Transverse colon (tissue), 4 donors: ENCODE measurements at places on chromosomes 4 and X. TPM values are rescaled to one million over a fixed set of nuclear protein-coding genes. Genes with fewer than 3 reads are reported as not detected.

Gene ZFYVE28
- 110 TPM for total RNA-seq

Gene TMEM150C
- total RNA-seq, result not detected

DNA sequence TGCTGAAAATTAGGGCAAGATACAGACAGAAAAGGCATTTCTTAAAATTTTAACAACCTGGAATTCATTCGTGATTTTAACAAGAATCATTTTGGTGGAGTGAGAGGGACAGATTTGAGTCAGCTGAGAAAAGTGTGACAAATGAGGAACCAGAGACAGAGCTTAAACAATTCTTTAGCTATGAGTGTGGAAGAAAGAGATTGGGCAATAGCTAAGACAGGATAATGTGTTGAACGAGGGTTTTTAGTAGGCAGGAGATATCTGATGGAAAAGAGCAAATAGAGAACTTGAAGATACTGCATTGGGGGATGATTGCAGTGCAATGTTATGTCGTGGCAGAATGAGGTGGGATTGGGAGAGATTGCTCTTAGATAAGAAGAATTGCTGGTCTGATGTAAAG, 164.2 kb upstream of the SPRY1 start:
- H3K36me3 ChIP-seq, result no peaks in the 10 kb centered on the region
- H3K4me1 ChIP-seq, result peaks cover 7% of the 10 kb centered on the region
- H3K27me3 ChIP-seq, result no peaks in the 10 kb centered on the region
- H3K4me3 ChIP-seq, result no peak overlapping the region
- no peak for DNase-seq

- no peak for DNase-seq
- no peak overlapping the region for H3K4me3 ChIP-seq
- H3K36me3 ChIP-seq, result peaks cover 22% of the 10 kb centered on the region
- H3K4me1 ChIP-seq, result no peaks in the 10 kb centered on the region
Measured at GRCh38 chr4:78864405-78865024, 74.7 kb downstream of the PAQR3 start.

Gene NPFFR2
- total RNA-seq, result not detected

- no peak overlapping the region for H3K4me3 ChIP-seq
- no peak overlapping the region for H3K27ac ChIP-seq
- no peaks in the 10 kb centered on the region for H3K27me3 ChIP-seq
- no peaks in the 10 kb centered on the region for H3K4me1 ChIP-seq
- no peaks in the 10 kb centered on the region for H3K36me3 ChIP-seq
Measured at GRCh38 chrX:43969504-43970501, 3.4 kb downstream of the NDP start.

DNA sequence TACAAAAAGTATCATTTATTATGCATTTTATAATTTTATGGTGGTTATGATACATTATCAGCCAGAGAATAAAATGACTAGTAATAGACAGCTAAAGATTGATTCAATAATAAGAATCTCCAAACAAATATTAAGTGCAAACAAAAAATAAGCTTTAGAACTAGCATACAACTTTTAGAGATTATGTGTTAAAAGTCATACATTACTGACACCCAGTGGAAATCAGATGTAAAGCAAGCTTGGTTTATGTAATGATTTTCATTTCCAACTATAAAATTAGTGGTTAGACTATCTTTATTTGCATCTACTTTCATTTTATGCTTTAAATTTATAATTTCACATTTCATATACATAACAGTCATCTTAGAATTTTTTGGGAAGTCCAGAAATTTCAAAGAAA, 57.7 kb downstream of the IL13RA2 start:
- DNase-seq, result no peak
- H3K4me3 ChIP-seq, result no peak overlapping the region
- no peaks in the 10 kb centered on the region for H3K27me3 ChIP-seq
- H3K27ac ChIP-seq, result no peak overlapping the region
- no peaks in the 10 kb centered on the region for H3K4me1 ChIP-seq
- H3K36me3 ChIP-seq, result no peaks in the 10 kb centered on the region

DNA sequence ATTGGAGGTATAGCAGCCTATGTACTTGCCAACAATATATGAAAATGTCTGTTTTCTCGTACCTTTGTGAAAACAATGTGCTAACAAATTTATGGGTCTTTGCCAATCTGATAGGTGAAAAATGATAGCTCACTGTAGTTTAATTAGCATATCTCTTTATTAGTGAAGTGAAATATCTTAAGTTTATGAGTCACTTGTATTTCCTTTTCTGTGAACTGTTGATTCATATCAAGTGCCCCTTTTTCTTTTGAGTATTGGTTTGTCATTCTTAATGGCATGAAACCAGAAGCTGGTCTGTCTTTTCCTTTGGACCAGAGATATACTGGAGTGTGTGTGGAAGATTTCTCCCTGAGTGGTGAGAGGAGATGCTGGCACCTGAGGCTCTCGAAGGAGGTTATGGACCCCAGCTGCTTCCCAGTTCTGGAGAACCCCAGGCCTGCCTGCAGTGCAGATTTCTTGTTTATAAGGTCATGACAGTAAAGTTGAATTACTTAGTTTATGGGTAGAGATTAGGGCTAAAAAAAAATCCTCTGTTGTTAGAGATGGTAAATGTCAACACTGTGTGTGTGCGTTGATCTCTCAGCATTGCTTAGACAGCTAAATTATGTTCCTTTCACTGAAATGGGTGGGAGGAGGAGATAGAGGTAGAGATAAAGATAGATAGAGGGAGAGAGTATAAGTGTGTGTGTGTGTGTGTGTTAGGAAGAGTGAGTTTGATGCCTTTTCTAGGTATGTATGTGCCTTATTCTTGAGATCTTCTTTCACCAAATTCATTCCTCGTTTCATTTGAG, 89.9 kb downstream of the REPS2 start:
- no peak overlapping the region for H3K27ac ChIP-seq
- DNase-seq, result no peak
- no peaks in the 10 kb centered on the region for H3K27me3 ChIP-seq
- H3K36me3 ChIP-seq, result no peaks in the 10 kb centered on the region

Gene GUCY1A1
- 35.8 TPM for total RNA-seq

DNA sequence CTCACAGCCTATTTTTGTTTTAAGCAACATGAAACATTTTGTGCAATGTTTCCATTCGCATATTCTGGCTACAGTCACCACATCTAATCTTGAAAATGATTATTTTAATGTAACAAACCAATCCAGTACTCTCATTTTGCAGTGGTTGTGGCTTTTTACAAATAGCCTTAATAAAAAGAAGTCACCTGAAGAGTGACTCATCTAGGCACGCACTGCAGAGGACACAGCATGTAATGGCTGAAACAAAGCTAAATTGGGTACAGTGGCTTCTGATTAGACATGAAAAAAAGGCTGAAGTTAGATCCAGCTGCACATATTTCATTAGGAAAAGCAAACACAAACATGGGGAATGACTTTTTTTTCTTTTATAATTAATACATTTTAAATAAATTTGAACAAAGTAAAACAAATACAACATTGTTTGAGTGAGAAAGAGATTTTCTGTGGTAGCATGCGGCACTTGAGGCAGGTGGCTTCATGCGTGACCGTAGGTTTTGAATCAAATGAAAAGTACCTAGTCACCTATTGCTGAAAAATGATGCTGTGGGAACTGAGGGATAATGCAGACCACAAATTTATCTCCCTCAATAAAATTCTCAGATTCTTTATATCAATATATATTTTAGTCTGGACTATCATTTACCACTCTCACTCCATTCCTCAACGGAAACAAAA, 240.8 kb upstream of the DDX53 start:
- DNase-seq, result no peak
- H3K4me1 ChIP-seq, result no peaks in the 10 kb centered on the region
- no peaks in the 10 kb centered on the region for H3K27me3 ChIP-seq
- H3K36me3 ChIP-seq, result no peaks in the 10 kb centered on the region

Gene PDGFRA
- total RNA-seq, result 20.6 TPM

GRCh38 chrX:107454302-107454701, 4.8 kb downstream of the FRMPD3 start:
- no peak for DNase-seq
- no peaks in the 10 kb centered on the region for H3K4me1 ChIP-seq
- H3K4me3 ChIP-seq, result no peak overlapping the region
- no peaks in the 10 kb centered on the region for H3K36me3 ChIP-seq
- no peak overlapping the region for H3K27ac ChIP-seq

DNA sequence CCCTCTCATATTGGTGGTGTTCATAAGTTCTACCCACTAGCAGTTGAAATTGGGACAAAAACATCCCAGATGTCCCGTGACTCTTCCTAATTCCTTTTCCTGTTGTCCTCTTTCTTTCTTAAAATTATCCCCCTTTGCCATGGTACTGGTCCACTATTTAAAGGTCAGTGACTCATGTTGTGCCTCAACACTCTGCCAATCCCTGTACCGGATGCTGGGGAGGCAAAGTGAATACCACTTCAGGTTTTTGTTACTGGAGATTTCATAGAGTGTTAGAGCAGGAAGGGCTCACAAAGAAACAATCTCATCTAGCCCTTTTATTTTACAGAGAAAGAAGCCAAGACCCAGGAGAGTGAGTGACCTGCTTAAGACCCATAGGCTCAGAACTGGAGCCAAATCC, 24.6 kb downstream of the SEPTIN11 start:
- H3K4me3 ChIP-seq, result no peak overlapping the region
- H3K27me3 ChIP-seq, result no peaks in the 10 kb centered on the region
- peaks cover 40% of the 10 kb centered on the region for H3K4me1 ChIP-seq
- no peak for DNase-seq
- no peak overlapping the region for H3K27ac ChIP-seq

DNA sequence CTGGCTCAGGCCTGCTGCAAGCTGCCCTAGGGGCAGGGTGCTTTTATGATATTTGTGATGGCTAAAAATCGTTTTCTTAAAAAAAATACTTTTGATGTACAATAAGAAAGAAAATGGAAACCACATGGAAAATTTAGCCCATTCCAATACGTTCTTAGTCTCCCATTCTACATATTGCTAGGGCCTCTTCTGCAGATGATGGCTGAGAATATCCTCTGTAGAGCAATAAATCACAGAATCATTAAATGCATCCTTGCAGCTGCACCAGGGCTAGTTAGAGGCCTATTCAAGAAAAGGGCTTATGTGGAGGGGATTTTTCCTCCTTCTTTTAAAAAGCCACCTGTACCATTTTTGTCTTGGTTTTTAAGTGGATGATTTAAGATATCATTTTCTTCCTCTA, 97.6 kb upstream of the C1GALT1C1 start:
- H3K4me1 ChIP-seq, result no peaks in the 10 kb centered on the region
- no peak overlapping the region for H3K27ac ChIP-seq
- H3K4me3 ChIP-seq, result no peak overlapping the region
- no peaks in the 10 kb centered on the region for H3K27me3 ChIP-seq
- DNase-seq, result no peak

DNA sequence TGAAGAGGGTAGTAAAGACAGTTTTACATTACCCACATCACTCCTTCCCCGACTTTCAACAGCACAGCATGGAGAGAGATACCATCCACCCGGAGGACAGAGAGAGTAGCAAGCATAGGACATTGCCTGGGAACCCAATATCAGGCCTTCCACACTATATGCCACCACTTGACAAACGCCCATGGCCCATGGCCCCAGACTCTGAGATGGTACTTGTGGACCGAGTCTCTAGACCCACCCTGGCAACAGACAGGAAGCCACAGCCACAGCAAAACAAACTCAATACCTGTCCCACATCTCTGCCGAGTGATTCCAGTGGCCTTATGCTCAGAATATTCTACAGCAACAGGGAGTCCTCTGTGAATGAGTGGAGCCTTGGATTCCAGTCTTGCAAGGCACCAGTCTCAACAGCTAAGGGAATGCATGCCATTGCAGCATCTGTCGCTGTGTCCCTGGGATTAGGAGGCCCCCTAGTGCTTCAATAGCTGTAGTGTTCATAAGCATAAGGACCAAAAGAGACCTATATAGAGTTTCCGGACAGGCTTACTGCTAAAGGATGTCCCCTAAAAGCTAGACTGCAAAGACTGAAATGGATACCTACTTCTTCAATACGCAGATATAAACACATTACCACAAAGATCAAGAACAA, 14.7 kb upstream of the CT55 start:
- no peaks in the 10 kb centered on the region for H3K36me3 ChIP-seq
- no peaks in the 10 kb centered on the region for H3K27me3 ChIP-seq
- no peaks in the 10 kb centered on the region for H3K4me1 ChIP-seq
- no peak overlapping the region for H3K27ac ChIP-seq

GRCh38 chr4:152221816-152222516, 313.9 kb downstream of the FBXW7 start:
- H3K4me1 ChIP-seq, result no peaks in the 10 kb centered on the region
- H3K36me3 ChIP-seq, result no peaks in the 10 kb centered on the region
- H3K4me3 ChIP-seq, result no peak overlapping the region
- no peaks in the 10 kb centered on the region for H3K27me3 ChIP-seq
- H3K27ac ChIP-seq, result no peak overlapping the region

DNA sequence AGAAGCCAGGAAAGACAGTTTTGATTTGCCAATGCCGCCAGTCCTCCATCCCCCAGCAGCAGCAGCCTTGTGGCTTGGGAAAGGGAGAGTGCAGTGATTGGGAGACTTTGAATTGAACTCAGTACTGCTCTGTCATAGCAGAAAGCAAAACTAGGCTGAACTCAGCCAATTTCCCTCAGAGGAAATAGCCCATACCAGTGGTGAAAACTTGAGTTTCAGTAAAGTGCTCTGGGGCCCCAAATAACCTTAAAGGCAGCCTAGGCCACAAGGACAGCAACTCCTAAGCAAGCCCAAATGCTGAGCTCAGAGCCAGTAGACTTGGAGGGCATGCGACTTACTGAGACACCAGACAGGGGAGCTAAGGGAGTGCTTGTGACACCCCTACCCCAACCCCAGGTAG, 2.0 kb upstream of the PROM1 start:
- H3K4me1 ChIP-seq, result peaks cover 38% of the 10 kb centered on the region
- no peak for DNase-seq
- no peak overlapping the region for H3K27ac ChIP-seq

Gene PAGE4
- not detected for total RNA-seq

DNA sequence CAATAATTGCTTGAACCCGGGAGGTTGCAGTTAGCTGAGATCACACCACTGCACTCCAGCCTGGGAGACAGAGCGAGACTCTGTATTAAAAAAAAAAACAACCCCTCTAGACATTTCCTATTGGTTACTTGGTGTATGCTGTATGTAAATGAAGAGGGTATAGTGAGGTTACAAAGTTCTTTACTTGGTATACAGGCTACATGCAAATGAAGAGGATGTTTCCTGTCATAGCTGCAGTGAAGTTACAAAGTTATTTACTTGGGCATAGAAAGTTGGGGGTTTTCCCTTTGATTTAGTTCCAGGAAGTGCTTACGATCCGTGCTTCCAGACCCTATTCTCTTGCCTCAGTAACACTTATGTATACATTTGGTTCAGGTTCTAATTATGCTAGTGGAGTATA, 38.4 kb upstream of the CLNK start:
- H3K27ac ChIP-seq, result no peak overlapping the region
- DNase-seq, result no peak
- no peaks in the 10 kb centered on the region for H3K36me3 ChIP-seq
- H3K4me3 ChIP-seq, result no peak overlapping the region
- H3K27me3 ChIP-seq, result no peaks in the 10 kb centered on the region

Gene MAGEB1
- total RNA-seq, result not detected

DNA sequence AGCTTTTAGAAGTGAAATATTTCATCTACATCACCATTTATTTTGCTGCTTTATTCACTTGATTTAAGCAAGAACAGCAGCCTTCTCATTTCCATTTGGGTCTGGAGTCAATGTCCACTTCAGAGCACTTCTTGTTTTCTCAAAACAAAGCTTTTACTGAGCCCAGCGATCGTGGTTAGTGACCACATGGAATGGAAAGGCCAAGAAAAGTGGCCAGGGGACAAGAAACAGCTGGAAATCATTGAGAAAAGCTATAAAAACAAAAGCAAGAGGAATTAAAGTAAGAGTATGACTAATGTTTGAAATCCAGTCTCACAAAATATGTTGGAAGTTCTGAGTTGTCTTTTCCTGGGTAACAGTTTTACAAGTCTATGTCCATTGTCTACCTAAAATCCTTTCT, 328.4 kb upstream of the INTU start:
- H3K4me3 ChIP-seq, result no peak overlapping the region
- H3K27me3 ChIP-seq, result no peaks in the 10 kb centered on the region
- no peaks in the 10 kb centered on the region for H3K36me3 ChIP-seq
- H3K4me1 ChIP-seq, result no peaks in the 10 kb centered on the region
